ENCODE measurements at places on chromosomes 2 and 18. TPM values are rescaled to one million over a fixed set of nuclear protein-coding genes. Genes with fewer than 3 reads are reported as not detected.

DNA sequence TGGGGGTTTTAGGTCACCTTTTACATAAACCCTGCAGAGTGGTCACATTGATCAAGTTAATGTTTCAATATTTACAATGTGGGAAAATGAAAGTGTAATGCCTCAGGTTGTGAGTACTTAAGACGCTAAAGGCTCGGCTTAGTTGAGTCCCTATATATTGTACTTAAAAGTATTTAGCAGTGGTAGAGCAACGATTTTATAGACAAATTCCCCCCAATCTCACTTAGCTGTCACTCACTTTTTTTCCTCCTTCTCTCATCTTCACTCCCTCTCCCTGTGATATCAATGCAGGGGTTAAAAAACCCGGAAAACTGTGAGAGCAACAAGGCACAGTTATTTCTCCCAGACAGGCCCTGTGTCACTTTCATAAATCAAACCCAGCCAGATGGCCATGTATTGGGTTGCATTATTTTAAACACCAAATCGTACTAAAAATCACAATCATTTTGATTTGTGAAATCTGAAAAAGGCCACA is 5.4 kb downstream of the POU3F3 start:
- DNase-seq: no peak

- DNase-seq: no peak
These were observed 19.0 kb downstream of the USP39 start for GRCh38 chr2:85635011-85635410.

- DNase-seq: no peak
These were observed 39.5 kb downstream of the ZNF519 start for GRCh38 chr18:14092625-14093306.

DNA sequence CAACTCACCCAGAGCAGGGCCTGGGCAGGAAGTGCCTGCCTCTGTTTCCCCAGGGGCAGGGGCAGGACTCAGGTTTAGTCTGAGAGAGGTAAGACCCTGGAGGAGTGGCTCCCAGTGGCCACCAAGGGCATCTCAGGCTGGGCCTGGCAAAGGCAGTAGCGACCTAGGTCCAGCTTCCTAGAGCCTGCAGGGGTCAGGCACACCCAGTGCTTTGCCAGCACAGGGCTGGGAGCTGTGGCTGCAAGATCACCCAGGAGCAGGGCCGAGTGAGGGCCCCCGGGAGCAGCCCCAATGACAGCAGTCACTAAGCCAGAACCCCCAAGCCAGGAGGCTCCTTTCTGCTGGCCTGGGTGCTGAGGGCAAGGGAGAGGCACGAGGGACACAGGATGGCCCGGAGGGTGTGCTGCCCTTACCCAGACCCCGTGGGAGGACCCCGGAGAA is 8.8 kb upstream of the DUSP2 start:
- peak; percentile 25 for DNase-seq

GRCh38 chr2:234802071-234802844 is 149.6 kb upstream of the SH3BP4 start:
- DNase-seq: no peak

DNA sequence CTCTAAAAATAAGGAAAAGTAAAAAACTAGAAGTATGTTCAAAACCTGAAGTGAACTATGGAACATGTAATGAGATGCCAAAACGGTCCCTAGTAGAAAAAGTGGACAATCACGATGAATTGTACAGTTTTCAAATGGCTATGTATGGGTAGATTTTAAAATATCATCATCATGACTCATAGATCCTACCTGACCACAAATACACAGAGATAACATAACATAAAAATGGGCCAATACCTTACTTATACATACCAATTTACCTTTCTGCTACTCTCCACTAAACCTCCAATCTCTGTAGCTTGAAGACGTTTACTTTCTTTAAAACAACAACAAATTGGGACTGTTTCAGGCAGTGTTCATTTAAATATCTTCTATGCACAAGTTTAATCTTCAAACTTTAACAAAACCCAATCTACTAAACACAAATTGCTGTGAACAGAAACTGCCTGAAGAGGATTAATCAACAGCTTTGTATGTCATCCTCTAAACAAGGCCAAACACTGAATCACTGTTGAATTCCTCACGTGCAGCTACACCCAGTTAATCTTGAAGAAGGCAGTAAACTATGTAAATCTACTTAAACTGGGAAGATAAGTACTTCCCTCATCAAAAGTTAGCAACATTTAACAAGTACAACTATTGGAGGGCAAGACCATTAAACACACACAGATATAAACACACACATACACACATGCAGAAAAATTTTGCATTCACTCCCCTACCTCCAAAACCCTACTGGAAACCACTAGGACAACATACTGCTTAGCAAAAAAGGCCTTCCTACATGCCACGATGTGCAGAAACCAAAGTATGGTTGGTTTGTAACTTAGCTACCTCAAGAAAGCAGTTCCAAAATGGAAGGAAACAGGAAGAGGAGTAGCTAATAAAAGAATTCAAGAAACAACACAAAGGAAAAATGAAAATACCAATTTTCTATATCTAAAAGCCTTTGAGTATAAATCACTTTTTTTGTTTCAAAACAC is 90.3 kb downstream of the RBMS1 start:
- DNase-seq: no peak

DNA sequence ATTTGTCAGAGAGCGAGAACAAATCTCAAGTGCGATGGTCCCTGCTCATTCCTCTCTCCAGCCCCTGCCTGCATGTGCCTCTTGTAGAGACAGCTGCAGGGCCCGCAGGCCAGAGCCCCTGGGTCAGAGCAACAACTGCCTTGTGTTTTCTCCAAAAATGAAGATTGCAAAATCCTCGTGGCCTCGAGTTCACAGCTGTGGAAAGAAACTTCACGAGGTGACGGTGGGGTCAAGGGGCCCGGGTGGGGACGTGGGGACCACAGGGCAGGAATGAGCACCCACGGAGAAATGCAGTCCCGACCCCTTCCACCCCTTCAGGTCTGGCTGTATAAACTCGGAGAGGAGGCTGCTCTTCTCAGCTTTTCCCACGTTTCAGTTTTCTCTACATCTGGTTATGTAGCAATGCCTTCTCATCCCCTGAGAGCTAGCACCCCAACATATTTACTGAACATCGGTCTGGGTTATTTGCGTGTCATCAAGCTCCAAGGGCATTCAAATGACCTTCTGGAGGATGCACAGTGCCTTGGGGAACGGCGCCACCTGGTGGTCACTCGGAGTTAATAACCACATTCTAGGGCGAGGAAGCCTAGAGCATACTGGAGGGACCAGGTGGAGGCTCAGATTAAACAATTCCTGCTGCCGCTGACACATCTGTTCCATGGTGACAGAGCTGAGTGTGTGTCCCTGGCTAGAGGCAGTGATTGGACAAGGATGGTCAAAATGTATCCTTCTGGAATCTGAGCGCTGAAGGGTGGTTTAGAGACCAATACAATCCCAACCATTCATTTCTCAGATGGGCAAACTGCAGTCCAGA is 91.4 kb upstream of the CYRIA start:
- DNase-seq: peak; percentile 92

- no peak for DNase-seq
These were observed 49.9 kb upstream of the RAB6C start for GRCh38 chr2:129929321-129930290.

DNA sequence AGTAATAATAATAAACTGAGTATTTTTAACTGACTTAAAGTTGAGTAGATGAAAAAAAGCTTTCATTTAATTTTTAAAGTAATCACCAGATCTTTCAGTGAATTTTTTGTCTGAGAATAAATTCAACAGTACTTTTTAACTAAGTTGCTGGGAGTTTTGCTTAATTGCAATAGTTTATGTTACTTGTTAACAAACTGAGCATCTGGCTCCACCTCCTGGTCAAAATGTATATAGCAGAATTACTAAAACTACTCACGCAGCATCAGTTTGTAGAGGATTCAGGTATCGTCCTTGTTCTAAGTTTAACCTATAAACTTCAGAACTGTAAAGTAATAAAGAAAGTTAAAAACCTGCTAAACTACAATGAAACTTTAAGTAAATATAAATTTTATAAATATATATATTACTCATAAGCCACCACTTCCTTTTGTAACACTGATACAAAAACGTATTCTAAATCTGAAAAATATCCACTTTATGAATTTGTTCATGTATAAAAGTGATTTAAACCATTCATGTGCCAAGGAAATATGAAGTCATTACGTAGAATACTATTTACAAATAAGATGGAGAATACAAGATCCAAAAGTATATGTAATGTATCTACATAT is 21.3 kb downstream of the NOL10 start:
- peak; percentile 73 for DNase-seq

GRCh38 chr2:78147466-78147865 is 625.3 kb upstream of the LRRTM4 start:
- no peak for DNase-seq

DNA sequence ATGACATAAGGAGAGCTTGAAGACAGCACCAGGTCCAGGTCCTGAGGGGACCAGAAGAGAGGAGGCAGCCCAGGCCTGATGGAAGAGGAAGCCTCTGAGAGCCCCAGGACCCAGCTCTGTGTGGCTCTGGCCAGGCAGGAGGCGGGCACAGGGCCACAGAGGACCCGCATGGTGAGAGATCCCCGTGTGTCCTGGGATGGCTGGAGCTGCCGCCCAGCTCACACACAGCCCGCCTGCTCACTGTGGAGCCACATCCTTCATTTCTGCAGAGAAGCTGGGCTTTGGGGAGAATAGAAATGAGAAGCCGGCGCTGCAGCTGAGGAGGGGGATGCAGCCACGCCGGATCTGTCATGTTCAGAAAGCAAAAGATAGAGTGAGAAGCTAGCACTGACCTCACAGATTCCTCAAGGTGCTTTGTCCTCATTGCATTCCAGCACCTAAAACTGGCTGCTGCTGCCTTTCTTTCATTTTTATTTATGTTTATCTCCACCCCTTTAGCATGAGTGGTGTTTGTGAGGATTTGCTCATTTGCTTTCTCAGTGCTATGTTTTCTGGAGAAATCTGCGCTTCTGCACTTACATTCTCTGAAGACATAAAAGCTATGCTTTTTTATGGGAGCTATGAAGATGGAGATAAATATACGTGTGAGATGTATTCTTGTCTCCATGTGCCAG is 307.6 kb upstream of the MYT1L start:
- DNase-seq: no peak

GRCh38 chr2:58896638-58897037 is 655.5 kb upstream of the FANCL start:
- DNase-seq: no peak

DNA sequence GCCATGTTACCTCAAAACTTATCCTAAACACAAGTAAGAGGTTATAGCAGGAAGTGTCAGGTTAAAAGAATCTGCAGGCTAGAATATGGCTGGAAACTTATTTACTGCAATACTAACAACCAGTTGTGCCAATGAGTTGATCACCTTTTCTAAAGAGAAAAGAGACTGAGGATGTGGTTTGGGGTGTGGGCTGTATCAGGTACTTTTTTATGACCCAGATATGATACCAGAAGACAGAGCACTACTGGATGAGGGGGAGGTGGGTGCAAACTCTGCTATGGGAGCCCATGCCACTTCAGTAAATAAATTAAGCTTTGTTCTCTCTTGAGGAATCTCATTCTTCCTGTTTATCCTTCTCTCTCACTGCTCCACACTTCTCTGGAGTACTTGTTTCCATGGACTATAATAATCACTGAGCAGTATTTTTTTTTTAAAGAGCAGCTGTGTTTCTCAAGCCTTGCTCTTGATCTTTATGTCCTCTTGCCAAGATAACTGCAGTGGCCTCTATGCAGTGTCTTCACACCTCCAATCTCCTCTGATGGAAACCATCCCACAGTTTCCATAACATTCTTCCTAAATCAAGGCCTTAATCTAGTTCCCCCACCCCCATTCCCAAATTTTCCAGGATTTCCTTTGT is 51.2 kb upstream of the NOSTRIN start:
- no peak for DNase-seq

GRCh38 chr2:239329284-239329971 is 71.4 kb downstream of the HDAC4 start:
- DNase-seq: no peak

DNA sequence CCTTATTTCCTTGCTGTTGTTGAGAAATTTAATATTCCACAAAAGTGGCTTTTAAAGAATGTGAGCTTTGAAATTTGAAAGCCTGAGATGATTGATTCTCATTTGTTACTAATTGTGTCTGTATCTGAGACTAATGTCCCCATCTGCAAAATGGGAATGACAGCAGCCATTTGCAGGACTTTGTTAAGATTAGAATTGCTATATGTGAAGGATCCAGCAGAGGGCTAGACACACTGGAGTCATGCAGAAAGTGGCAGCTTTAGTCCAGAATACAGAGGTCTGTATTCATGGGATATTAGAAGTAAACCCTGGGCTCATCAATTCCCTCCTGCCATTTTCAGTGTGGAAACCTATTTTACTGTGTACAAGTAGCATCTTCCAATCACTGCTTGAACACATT is 296.5 kb upstream of the GYPC start:
- no peak for DNase-seq

- no peak for DNase-seq
These were observed 33.1 kb upstream of the CYP27A1 start for GRCh38 chr2:218748741-218749441.

GRCh38 chr2:233816334-233816733 is 38.0 kb downstream of the HJURP start:
- no peak for DNase-seq

GRCh38 chr2:13522917-13523821 is 806.4 kb downstream of the TRIB2 start:
- no peak for DNase-seq

- no peak for DNase-seq
These were observed 8.7 kb downstream of the KLHL29 start for GRCh38 chr2:23393722-23394121.

DNA sequence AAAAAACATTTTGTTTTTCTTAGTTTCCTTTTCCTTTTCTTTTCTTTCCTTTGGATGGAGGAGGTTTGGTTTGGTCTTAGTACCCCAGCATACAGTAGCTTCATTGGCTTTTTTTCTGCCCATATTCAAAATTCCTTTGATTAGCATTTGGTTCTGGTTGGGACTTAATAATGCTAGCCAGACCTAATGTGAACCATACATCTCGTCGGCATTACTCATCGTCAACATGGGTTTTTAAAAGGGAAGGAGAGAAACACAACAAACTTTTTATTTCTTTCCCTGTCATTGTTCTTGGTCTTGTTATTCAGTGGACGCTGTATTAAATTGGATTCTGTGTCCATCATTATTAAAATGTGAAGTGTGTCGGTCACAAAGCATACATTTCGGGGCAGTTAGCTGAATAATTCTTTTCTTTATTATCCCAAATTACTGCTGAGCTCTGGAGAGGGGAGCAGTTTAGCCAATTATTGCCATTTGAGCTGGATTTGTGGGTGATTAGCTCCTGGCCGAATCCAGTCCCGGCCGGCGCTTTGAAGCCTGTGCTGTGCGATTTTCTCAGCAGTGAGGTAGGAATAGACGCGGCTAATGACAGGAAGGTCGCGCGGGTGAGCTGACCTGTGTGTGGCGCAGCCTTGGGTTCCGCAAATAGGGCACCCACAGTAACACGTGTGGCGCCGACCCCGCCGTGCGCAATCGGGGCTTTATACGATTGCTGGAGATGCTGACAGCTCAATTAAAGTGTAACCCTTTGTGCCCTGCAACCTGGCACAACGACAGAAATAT is 303.3 kb downstream of the GBX2 start:
- no peak for DNase-seq

- no peak for DNase-seq
These were observed 111.3 kb upstream of the NDUFV2 start for GRCh38 chr18:8991155-8991554.

The MAP3K19 gene
- 0.79 TPM for polyA plus RNA-seq

The MAL gene
- polyA plus RNA-seq: 1.5 TPM

The FAM98A gene
- polyA plus RNA-seq: 28.5 TPM

The AQP4 gene
- 50.1 TPM for polyA plus RNA-seq

The GPR45 gene
- 0.17 TPM for polyA plus RNA-seq

The VWA3B gene
- 7.0 TPM for polyA plus RNA-seq

The CXCR1 gene
- 0.07 TPM for polyA plus RNA-seq

The IL1B gene
- 1.0 TPM for polyA plus RNA-seq

The MTCL1 gene
- polyA plus RNA-seq: 8.4 TPM

The ST8SIA5 gene
- polyA plus RNA-seq: 0.24 TPM

All from left lung (tissue), 14 donors.